ENCODE measurements at places on chromosomes 12 and 14.

GRCh38 chr14:104420990-104421389, 158.6 kb upstream of the C14orf180 start:
- no peak for DNase-seq

- DNase-seq, result no peak
Observed at GRCh38 chr14:71555654-71556559, 376.3 kb upstream of the RGS6 start.

- DNase-seq, result no peak
Observed at GRCh38 chr12:45671254-45671653, 58.3 kb upstream of the ARID2 start.

DNA sequence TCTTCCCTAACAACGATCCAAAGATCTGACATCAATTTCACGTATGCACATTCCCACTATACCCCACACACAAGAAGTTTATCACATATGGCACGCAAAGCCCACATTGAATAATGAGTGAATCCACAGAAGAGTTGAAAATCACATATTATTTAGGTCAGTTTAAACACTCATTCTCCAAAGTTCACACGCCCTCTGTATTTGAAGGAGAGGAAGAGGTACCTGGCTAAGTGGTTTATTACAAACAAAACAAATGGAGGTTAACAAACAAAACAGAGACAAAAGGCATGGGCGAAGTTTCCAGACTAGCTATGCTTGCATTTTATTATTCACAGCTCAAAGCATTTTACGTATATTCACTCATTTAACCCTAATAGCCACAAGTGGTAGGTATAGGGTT, 41.8 kb downstream of the CPM start:
- DNase-seq, result no peak

GRCh38 chr14:93033084-93033982, 82.4 kb downstream of the ITPK1 start:
- DNase-seq, result no peak

- no peak for DNase-seq
Observed at GRCh38 chr12:107655281-107656065, 30.1 kb upstream of the PWP1 start.

DNA sequence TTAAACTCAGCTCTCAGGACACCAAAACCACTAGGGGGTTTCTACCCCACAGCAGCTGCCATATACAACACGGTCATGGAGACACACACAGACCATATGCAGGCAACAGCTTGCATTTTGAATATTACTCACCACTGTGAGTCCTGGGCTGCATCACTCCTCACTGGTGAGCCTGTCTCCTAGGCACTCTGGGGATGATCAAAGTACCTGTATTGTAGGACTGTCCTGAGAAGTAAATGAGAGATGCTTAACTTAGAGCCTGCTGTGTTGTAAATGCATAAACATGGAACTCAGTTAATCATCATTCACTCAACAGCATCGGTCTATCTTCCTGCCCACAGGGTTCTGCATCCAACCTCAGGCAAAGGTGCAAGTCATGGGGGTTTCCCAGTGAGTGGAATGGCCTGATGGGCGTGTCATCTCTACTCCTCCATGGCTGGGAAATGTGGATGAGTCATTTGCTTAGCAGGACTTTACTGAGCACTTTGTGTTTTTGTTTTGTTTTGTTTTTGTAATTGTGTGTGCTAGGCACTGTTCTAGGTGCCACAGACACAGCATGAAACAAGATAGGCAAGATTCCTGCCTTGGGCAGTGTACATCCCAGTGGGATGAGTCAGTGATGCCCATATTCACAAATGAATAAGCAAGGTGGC, 1141.2 kb upstream of the TMEM132C start:
- DNase-seq, result peak; percentile 25

DNA sequence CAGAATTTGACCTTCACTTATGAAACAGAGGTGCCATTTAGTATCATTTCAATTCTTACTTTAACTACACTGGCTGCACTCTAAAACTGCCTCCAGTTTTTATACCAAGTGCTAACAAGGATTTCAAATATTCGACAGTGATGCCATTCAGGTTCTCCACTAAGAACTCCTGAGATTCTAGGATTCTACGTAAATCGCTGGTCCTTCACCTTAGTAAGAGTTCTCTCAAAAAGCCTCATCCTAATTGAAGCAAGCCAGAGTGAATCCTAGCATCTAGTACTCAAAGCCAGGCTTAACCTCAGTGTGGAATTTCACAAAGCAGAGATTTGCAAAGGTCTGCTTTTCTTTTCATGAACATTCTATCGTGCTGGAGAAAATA, 3.5 kb downstream of the SLC38A2 start:
- no peak for DNase-seq

DNA sequence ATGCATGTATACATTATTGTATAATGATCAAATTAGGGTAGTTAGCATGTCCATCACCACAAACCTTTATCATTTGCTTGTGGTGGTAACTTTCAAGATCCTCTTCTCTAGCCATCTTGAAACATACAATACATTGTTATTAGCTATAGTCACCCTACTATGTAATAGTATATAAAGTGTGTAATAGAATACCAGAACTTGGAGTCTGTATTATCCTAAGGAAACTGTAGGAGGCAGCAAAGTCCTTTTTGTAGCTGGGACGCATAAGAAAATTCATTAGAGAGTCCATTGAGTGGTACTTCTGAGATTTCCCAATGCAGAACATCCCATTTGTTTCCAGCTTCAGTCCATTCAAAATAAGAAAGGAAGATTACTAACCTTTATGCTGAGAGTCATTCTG, 325.9 kb upstream of the LRFN5 start:
- no peak for DNase-seq

GRCh38 chr12:18864900-18865561, 127.1 kb downstream of the CAPZA3 start:
- DNase-seq, result peak; percentile 79

GRCh38 chr14:74599321-74599761, 12.7 kb downstream of the LTBP2 start:
- DNase-seq, result no peak

DNA sequence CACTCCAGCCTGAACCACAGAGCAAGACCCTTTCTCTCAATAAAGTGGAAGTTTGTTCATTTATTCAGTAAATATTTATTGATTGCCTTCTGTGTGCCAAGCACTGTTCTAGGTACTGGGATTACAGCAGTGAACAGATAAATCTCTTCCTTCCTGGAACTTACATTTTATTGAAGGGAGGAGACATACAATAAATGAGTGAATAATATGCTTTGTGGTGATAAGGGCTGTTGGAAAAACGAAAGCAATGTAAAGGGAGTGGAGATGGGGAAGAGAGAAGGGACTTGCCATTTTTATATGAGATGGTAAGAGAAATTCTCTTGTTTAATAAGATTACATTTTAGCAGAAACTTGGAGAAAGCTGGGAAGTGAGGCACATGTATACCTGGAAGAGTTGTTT, 1.6 kb downstream of the GSKIP start:
- DNase-seq, result no peak

GRCh38 chr12:69502345-69503081, 32.3 kb downstream of the FRS2 start:
- no peak for DNase-seq

- no peak for DNase-seq
Observed at GRCh38 chr12:100904270-100904669, 109.7 kb downstream of the ANO4 start.

GRCh38 chr12:32541754-32542374, 137.2 kb upstream of the DNM1L start:
- DNase-seq, result no peak

- no peak for DNase-seq
Observed at GRCh38 chr12:8648576-8649205, 13.9 kb downstream of the MFAP5 start.

DNA sequence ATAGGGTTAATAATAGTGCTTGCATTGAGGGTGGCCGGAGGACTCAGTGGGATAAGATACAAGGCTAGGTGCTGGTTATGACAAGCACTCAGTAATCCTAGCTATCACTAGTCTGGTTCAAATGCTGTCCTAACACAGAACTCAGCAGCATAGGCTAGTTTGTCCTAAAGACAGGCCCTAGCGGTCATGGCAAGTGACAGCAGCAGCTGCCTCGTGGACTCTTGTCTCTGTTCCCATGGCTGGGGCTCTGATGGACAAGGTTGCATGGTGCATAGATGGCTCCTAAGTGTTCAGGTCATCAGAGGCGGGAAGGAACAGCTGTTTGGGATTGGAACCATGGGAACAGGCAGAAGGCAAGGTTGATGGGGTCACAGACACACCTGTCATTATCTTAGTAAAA, 42.4 kb upstream of the IGF1 start:
- no peak for DNase-seq

- no peak for DNase-seq
Observed at GRCh38 chr12:94405413-94406116, 54.1 kb downstream of the CEP83 start.

DNA sequence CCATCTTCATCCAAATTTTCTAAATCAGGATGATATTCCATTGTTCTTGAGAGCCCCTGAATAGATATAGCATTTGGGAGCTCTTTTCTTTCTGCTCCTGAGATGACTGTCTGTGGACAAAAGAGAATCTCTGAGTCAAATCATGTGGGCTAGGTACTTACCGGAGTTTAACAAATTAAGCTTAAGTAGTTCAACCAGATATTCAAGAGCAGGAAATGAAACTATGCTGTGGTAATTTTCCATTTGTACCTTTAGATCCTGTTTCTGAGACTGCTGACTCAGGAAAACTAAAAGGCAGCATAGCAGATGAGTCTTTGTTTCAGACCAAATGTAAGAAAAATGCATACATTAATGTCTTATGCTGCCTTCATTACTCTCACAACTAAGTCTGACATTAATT, at the start of gene CLEC7A:
Gene CLEC7A, minus strand, starts transcription at position 158 of the 400 bp plus-strand sequence. Its CDS starts 117 bp downstream, at position 41.
- DNase-seq, result no peak

DNA sequence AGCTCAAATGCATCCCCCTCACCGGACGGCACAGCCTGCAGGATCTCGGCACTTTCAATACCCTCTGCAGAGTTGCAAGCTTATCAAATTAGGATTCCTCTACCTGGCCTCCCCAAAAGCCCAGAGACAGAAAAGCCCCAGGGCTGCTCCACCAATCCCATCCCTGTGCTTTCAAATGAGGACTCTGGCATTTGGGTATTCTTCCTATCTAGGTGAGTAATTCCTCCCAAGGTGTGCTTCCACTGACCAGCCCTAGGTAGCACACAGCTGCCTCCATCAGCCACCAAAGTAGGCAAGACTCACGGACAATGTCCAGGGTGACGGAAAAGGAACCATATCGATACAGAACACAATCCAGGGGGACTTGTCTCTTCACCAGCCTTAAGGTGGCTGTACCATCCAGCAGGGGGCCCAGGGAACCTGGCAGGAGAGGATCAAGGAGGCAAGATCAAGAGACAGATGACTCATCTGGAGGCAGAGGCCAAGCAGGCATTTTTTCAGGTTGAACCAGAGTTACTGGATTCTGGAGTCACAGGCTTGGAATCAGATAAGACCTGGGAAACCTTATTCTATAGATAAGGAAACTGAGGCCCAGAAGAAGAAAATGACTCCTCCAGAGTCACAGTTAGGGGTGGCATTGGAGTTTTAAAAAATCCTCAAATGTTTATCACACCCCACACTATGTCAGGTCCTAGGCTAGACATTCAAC, 9.9 kb downstream of the PMEL start:
- DNase-seq, result no peak
